ENCODE measurements at places on chromosomes 7 and 10.

DNA sequence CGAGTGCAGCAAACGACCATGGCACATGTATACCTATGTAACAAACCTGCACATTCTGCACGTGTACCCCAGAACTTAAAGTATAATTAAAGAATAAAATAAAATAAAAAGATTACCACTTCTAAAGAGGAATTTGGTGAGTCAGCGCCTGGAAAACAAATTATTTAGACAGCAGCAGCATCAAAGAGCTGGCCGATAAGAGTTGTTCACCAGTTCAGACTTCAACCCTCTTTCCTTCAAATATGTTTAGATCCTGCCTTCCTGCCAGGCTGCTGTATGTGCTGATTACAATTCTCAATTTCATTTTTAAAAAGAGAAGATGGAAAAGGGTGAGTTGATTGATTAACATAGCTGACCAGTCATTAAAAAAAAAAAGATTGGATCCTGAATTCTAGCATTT is 672.0 kb upstream of the NRP1 start:
- no peak for DNase-seq

DNA sequence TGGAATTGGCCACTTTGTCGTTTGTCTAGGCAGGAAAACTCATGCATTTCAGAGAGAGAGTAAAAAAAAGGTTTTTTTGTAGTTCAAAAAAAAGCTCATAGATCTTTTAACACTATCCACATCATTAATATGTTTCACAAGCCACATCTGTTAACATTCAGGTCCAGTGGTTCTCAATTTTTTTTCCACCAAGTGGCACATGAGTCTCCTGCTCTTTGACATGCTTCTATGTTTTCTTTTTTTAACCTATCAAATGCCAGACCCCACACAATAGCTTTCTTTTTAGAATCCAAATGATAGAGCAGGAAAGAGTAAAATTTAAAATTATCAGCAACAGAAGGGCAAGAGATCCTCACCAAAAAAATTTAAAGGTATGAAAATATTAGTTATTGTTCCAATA is 20.3 kb downstream of the NOD1 start:
- DNase-seq = no peak

- no peak for DNase-seq
Measured at GRCh38 chr7:47303014-47303694, 278.8 kb downstream of the TNS3 start.

- DNase-seq = no peak
Measured at GRCh38 chr7:41029072-41029499, 673.8 kb downstream of the INHBA start.

- no peak for DNase-seq
Measured at GRCh38 chr7:22426463-22427094, 69.6 kb upstream of the RAPGEF5 start.

- DNase-seq = no peak
Measured at GRCh38 chr7:44275957-44276570, 49.3 kb downstream of the CAMK2B start.

DNA sequence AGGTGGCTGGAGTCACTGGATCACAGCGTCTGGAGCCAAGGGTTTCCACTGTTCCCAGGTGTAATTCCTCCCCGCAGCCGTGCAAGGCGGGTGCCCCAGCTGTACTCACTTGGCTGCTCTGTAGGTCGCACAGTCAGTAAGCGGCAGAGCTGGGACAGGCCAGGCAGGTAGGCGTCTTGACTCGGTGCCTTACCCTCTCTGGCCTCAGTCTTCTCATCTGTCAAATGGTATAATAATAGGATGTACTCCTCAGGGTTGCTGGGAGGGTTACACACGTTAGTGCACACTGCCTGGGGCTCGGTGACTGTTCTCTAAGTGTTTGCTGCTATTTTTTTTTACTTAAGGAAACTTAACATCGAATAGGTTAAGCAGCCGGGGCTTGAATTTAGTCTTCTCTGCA is 27.0 kb downstream of the MYL10 start:
- DNase-seq = no peak

- DNase-seq = no peak
Measured at GRCh38 chr7:155593461-155594162, 47.3 kb upstream of the CNPY1 start.

DNA sequence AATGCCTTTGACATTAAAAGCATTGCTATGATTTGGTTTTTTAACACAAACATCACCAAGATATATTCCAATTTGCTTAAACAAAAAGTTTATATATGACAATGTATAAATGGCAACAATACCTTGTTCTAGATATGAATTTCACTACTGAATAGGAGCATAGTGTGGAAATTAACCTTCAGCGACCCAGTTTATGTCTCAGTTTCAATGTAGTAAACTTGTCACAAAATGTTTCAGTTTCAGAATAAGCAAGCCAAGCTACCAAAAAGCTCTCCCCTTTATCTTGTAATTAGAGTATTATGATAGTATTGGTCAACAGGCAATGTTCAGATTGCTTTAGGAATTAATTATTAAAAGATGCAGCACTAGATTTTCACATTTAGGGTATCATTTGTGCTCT is 99.6 kb upstream of the PCDH15 start:
- DNase-seq = no peak

DNA sequence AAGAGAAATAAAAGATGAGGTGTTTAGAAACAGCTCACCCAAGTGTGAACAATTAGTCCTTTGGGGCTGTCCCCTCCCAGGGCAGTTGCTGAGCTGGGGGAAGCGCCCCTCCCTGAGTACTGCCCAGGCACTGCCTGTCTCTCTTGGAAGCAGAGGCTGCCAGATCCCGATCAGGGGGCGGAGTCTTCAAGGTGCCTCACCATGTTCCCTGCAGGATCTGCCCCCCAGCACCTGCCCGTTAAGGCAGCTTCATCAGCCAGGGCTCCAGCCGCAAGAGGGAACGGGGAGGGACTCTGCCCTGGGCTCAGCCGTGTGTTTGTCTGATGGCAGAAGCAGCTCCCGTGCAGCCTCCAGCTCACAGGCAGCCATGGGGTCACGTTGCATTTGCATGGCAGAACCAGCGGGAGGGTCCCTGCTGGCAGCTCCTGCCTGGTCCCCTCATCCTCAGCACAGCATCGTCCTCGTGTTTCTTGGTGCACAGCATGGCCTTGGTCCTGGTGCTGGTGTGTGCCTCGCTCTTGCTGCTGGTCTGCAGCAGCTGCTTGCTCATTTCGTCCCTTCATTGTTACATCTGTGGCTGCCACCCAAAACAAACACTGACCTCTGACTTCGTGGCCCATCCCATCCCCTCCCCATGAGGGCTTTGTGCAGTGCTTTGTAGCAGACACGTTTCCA is 10.7 kb upstream of the DPYSL4 start:
- DNase-seq = peak; percentile 27

Data from NCI-H1105 treated with DMSO at 0.1 percent for 48 hours (cell line).